ENCODE measurements at places on chromosomes 3 and 15.

- DNase-seq = no peak
Measured at GRCh38 chr3:30764891-30765290, 129.6 kb downstream of the GADL1 start.

DNA sequence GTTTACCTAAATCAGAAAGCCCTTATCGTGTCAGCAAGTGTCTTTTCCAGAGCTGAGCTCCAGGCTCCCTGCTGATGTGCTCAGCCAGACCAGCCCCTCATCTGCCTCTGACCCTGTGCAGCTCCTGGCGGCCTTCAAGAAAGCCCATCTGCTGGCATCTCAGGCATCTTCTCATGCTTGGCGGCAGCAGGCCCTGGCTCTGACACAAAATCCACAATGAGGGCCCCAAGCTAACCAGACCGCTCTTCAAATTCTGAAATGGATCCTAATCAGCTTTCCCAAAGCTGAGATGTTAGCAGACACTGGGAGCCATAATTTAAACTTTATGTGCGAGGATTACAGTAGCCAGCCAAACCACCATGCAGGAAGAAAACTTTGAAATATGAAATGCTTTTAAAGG, 50.8 kb upstream of the CTDSPL start:
- DNase-seq = no peak

DNA sequence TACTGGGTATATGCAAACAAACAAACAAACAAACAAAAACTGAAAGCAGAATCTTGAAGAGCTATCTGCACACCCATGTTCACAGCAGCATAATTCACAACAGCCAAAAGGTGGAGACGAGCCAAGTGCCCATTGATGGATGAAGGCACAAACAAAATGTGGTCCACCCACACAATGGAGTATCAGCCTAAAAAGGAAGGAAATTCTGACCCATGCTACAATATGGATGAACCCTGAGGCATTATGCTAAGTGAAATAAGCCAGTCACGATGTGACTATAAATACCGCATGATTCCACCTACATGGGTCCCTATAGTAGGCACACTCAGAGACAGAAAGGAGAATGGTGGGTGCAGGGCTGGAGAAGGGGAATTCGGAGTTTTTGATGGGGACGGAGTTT, 24.1 kb downstream of the XPC start:
- DNase-seq = no peak

- no peak for DNase-seq
Measured at GRCh38 chr3:61559136-61559731, 2.1 kb upstream of the PTPRG start.

- DNase-seq = no peak
Measured at GRCh38 chr3:168617658-168618057, 521.9 kb upstream of the GOLIM4 start.

- DNase-seq = peak; percentile 90
Measured at GRCh38 chr3:153052096-153052460, 109.9 kb upstream of the RAP2B start.

DNA sequence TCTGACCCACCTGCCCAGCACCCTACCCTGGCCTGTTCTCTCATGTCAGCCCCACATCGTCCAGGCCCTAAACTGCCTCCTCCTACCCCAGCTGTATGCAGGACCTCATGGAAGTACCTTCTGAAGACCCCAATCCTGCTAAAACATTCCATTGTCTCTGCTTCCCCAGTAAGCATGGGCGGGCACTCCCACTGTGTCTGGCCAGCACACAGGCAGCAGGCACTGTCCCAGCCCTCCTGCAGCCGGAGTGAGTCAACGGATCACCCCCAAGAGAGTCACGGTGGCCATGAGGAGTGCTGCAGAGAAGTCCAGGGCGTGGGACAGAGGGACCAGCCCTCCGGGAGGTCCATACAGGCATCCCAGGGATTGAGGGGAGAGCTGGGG, 36.4 kb upstream of the SLCO2A1 start:
- no peak for DNase-seq

- no peak for DNase-seq
Measured at GRCh38 chr15:88872106-88872505, 23.2 kb downstream of the HAPLN3 start.

GRCh38 chr15:98658831-98659699, 10.7 kb downstream of the IGF1R start:
- DNase-seq = peak; percentile 67

DNA sequence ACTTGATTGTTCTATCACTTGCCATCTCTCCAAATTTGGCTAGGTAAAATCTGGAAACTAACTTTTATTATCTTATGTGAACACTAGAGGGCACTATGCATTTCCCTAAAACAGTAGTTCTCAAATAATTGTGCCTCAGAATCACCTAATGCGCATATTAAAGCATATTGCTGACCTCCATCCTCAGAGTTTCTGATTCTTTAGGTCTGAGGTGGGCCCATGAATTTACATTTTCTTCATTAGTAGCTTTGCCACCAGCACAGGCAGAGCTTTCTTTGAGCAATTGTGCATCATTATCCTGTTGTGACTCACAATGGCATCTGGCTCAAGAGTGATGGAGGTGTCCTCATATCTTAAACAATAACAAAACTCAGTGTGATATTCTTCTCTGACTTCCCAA, 17.5 kb upstream of the BCHE start:
- peak; percentile 45 for DNase-seq

DNA sequence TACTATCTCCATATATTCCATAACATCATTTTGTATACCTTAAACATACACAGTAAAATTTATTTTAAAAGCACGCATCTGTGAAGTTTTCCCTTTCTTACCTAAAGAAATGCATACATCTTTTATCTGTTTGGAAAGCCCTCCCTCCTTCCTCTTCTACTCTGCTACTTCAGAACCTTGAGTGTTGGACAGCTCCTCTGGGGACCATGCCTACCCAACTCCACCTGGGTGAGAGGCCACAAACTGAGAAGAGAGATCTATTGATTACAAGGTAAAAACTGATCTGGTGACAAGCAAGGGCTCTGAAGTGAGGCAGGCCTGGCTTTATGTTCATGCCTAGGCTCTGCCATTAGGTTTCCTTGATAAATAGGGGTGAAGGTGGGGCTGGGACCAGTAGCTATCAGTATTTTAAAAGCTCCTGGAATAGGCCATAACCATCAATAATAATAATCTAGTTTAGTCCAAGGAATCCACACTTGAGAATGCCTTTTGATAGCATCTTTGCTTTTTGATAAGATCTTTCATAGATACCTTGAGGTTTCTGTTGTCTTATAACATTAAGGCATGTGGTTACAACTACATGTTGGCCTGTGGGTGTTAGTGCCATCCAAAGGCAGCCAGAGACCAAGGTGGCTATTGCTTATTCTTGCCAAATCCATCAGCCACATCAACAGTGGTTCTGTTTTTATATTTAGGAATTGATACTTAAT, 148.8 kb downstream of the KCNMB2 start:
- no peak for DNase-seq

DNA sequence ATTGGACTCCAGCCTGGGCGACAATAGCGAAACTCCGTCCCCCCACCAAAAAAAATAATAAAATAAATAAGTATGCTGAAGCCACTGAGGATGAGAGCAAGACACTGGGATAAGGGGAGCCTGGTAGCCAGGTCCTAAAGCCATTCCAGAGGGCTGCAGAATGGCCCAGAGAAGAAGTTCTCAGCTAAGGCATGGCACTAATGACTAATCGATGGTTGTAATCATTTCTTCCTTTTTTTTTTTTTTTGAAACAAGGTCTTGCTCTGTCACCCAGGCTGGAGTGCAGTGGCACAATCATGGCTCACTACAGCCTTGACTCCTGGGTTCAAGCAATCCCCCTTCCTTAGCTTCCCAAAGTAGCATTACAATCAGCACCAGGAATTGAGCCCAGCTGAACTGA, 25.6 kb upstream of the ZNF774 start:
- DNase-seq = no peak

DNA sequence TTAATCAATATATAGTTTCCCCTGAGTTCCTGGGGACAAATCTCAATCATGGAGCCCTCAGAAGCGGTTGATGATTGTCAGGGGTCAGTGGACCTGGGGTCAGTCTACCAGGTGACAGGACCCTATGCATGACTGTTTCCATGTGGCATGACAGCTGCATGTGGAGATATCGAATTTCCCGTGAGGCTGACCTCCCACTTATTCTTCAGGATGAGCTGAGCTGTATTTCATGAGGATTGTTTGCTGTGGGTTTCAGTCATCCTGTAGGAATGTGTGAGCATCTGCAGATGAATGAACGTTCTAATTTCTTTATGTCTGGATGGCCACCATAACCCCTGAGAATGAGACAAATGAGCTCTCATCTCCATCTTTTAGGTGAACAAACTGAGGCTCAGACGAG, 93.0 kb upstream of the HES1 start:
- DNase-seq = peak; percentile 18

DNA sequence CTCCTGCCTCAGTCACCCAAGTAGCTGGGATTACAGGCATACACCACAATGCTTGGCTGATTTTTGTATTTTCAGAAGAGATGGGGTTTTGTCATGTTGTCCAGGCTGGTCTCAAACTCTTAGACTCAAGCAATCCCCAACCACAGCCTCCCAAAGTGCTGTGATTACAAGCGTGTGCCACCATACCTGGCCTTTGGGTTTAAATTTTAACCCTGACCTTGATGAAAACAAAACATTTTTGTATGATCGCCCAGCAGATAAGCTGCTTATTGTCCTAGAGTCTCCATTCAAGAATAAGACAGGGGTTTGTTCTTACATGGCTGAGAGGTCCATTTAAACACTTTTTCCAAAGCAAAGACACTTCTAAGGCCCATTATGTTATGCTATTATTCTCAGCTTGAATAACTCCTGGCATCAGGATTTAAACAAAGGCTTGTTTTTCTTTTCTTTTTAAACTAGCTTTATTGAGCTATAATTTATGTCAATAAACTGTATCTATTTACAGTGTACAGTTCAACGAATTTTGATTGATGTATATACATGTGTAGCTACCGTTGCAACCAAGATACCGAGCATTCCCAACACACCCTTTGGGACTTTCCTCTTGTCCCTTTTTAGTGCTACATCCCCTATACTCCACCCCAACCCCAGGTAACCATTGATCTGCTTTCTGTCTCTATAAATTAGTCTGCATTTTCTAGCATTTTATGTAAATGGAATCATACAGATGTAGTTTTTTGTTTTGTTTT, 1.4 kb upstream of the MUC13 start:
- DNase-seq = no peak

DNA sequence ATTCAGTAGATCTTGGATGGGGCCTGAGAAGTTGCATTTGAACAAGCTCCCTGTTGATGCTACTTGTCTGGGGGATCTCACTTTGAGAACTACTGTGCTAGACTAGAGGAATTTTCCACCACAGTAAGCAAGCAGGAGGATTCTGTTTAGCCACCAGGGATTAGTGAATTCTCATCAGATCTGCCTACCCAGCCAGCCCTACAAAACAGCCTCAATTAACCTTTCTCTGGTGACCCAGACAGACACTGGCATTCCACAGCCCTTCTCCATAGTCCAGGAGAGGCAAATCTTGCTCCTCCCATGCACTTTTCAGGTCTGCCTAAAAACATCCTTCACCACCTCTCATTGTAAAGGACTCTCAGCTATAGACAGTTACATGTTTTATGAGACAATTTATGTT, 16.7 kb upstream of the MYH15 start:
- no peak for DNase-seq

DNA sequence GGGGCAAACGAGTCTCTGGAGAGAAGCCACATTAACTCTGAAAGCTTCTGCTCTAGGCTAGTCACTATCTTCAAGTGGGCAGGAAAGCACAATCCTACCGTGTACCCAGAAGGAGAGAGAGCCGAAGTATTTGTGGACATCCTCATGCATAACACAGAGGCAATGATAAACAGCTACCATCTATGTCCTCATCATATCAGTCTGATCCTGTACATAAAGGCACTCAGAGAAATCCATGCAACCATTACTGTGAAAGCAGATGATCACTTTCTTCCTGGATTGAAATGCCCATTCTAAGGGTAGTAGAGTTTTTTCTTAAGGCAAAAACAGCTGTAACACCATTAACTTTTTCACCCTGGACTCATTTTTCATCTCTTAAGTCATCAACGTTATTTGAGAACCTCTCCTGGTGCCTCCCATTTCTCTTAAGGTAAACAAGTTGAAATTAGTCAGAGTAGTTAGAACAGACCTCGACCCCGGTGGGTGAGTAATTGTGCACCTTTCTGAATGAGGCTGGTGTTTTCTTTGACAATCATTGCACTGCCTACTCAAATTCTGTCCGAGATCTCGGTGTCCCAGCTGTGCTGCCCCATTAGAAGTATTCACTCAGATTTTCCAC, 327.4 kb downstream of the SHQ1 start:
- peak; percentile 94 for DNase-seq
